ENCODE measurements at places on chromosomes 4 and X.

DNA sequence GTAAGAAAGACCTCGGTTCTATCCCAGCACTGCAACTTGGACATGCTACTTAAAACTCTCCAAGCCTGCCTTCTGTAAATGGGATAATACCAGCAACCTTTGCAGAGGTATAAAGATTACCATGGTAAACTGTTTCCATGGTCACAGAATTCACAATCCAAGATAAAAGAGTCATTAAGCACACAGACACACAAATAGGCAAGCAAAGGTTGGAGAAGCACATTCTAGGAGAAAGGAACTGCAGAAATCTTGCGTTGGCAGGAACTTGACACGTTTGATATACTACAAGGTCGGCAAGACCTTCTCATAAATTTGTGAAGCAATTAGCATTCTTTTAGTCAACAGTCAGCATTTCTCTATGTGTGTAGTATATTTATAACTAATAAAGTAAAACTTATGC, 12.3 kb upstream of the CHRNA9 start:
- no peak for DNase-seq

GRCh38 chrX:3370656-3371055, 24.2 kb upstream of the MXRA5 start:
- DNase-seq: no peak

DNA sequence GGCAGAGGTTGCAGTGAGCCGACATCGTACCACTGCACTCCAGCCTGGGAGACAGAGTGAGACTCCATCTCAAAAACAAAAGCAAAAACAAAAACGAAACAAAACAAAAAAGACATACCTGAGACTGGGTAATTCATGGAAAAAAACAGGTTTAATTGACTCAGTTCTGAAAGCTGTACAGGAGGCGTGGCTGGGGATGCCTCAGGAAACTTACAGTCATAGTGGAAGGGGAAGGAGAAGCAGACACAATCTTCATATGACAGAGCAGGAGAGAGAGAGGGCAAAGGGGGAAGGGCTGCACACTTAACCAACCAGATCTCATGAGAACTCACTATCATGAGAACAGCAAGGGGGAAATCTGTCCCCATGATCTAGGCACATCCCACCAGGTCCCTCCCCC, 229.5 kb downstream of the STK32B start:
- DNase-seq: no peak

DNA sequence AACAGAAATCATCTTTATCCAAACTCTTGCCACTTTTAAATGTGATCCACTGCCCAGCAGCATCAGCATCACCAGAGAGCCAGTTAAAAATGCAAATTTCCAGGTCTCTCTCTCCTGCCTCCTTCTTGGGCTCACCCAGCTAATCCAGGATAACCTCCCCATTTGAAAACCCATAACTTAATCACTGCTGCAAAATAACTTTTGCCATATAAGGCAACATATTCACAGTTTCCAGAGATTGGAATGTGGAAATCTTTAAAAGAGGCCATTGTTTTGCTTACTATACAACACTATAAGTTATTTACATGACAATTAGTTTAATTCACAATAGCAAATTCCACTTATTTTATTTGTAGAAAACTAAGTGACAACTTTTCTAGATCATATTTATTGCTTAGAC, 4.8 kb upstream of the EXOSC9 start:
- no peak for DNase-seq

- no peak for DNase-seq
Measured at GRCh38 chrX:139892512-139892911, 40.3 kb downstream of the ATP11C start.
